ENCODE measurements at places on chromosomes 3 and 15.

DNA sequence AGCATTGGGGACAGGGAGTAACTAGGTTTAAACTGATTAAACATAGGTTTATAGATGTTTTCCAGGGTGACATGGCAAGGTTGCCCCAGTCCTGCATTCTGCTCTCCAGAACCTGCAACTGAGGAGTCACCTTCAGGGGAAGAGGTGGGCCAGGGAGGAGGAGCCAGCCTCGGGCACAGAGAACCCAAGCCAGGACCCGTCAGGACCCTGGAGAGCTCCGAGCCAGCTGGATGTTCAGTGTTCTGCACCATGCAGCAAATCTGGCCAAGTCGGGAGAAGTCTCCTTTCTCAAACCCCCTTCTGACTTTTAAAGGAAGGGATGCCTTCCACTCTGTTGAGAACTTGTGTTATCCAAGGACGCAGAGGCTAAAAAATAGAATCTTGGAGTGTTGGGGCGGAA, 62.1 kb upstream of the SLC6A11 start:
- no peak overlapping the region for H3K4me3 ChIP-seq
- peaks cover 40% of the 10 kb centered on the region for H3K27me3 ChIP-seq
- DNase-seq, result peak; percentile 18
- H3K27ac ChIP-seq, result no peak overlapping the region
- no peaks in the 10 kb centered on the region for H3K4me1 ChIP-seq
- H3K36me3 ChIP-seq, result no peaks in the 10 kb centered on the region

GRCh38 chr15:84714821-84715220, 1.1 kb downstream of the SEC11A start:
- H3K27me3 ChIP-seq, result no peaks in the 10 kb centered on the region
- peak overlapping the region; percentile 91 for H3K27ac ChIP-seq
- H3K4me3 ChIP-seq, result peak overlapping the region; percentile 93
- peaks cover 36% of the 10 kb centered on the region for H3K36me3 ChIP-seq
- no peak for DNase-seq

DNA sequence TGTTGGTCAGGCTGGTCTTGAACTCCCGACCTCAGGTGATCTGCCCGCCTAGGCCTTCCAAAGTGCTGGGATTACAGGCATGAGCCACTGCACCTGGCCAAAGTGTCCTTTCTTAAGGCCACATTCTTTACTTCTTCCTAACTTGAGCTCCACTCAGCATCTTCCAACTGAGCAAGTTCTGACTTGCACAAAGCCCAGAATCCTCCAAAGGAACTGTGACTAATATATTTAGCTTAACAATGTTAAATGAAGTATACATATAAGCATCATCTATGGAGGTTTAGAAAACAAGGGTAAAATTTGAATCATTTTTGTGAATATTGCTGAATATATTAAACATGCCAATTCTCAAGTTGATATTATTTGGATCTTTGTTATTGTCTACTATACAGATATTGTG, 93.7 kb downstream of the SHQ1 start:
- no peak overlapping the region for H3K4me3 ChIP-seq
- H3K36me3 ChIP-seq, result peaks cover 5% of the 10 kb centered on the region
- H3K27ac ChIP-seq, result no peak overlapping the region
- DNase-seq, result no peak

DNA sequence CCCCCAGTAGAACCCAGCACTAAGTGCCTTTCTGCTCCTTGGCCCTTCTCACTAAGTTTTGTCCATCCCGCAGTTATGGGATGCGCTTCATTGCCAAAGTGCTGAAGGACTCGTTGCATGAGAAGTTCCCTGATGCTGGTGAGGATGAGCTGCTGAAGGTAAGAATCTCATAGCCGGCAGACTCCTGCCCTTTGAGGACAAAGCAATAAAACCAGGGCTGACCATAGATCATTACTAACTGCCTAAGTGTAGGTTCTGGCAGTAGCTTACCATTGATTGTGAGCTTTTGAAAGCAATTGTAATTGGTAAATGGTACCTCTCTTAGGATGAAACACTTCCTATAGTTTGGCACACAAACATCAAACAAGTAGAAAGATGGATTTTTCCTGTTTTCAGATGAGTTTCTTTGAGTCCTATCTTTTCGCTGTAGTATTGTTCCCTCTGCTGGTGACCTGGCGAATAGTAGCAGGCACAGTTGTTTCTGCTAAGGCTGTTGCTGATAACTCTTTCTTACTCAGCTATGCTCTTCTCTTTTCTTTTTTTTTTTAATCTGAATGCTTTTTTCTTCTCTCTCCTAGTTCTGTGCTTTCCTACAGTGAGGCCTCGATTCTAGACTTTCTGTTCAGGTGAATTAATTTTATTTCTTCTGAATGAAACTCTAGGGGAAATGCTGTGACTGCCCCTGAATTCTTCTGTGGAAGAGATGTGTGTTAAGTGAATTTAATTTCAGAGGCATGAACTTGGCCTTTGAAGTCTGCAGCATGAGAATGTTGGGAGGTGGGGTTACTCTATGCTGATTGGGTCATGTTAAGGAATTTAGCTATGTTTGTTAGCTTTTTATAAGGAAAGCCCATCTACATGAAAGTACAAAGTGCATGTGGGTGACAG, 47.4 kb upstream of the CRTC3 start:
- H3K4me1 ChIP-seq, result peaks cover 16% of the 10 kb centered on the region
- H3K36me3 ChIP-seq, result peaks cover 76% of the 10 kb centered on the region
- DNase-seq, result peak; percentile 25
- H3K4me3 ChIP-seq, result no peak overlapping the region

DNA sequence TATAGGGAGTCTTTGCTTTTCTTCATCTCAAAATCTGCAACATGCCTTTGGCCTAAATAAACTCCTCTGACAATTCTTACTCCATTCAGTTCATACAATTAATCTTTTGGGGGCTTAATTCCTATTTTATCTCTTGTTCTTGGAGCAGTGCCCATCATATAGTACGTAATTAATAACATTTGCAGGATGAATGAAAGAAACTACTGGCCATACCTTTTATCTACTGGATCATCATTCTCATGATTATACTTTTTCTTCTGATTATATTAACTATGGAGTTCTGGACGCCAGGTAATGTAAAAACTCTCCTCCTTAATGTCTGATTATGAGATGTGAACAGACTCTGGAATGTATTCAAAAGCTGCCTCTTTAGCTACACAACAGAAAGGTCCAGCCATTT, 46.5 kb upstream of the SCN5A start:
- H3K4me1 ChIP-seq, result no peaks in the 10 kb centered on the region
- H3K4me3 ChIP-seq, result no peak overlapping the region
- H3K36me3 ChIP-seq, result no peaks in the 10 kb centered on the region
- no peak for DNase-seq

GRCh38 chr3:7707187-7707586, 794.4 kb upstream of the LMCD1 start:
- H3K27ac ChIP-seq, result no peak overlapping the region
- no peaks in the 10 kb centered on the region for H3K4me1 ChIP-seq
- no peak for DNase-seq

DNA sequence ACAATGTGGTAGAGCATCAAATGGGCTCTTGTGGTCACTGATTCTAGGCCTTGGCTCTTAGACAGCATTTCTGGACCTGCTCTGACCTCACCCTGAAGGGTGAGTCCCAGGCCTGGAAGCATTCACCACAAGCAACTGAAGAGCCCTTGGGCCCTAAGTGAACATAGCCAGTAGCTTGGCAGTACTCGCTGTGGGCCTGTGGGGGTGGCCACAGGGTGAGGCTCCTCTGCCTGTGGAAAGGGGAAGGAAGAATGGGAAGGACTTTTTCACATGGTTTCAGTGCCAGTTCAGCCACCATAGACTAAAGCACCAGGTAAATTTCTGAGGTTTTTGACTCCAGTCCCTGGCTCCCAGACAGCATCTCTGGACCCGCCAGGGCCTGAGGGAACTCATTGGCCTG, 5.1 kb upstream of the ZSCAN2 start:
- no peaks in the 10 kb centered on the region for H3K27me3 ChIP-seq
- H3K36me3 ChIP-seq, result peaks cover 8% of the 10 kb centered on the region

DNA sequence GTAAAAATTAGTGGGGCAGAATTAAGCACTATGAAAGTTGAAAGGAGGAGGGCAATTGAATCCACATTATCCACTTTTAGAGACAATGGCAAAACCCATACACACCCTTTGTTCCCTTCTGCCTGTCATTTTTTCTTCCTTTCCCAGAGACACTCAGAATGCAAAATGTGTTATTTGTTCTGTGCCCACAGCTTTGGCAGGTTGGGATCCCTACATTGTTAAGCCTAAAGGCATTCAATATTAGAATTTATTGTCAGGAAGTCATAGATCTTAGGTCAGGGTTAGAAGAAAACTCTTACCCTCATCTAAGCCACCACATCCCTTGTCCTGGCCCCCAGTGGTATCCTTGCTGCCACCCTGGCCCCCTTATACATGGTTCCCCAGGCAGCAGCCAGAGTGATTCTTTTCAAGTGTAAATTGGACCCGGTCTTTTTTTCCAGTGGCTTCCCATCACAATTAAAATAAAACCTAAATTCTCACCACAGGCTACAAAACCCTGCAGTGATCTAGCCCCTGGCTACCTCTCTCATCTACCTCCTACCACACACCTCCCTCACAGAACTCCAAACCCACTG, 470.1 kb upstream of the ATP11B start:
- H3K36me3 ChIP-seq, result no peaks in the 10 kb centered on the region
- no peaks in the 10 kb centered on the region for H3K27me3 ChIP-seq
- no peak for DNase-seq
- no peak overlapping the region for H3K27ac ChIP-seq
